IPS DF 6.9 (cell line): ENCODE measurements at places on chromosomes 7 and 10.

DNA sequence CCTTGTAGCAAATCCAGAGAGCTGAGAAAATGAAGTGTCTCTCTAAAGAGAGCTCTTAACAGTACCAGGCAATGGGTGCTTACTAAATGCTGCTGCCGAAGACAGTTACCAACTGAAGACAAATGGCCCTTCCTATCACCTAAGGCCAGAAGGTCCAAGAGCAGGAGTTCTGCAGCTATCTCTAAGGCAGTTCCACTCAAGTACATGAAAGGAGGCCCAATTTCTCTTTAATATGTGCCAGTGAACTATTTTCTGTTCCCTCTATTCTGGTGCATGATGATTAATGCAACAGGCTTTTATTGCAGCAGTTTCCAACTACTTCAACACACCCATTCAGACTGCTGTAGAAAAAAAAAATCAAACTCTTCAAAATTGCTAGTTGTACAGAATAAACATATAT is 122.5 kb downstream of the SLC25A13 start:
- no peak for DNase-seq

DNA sequence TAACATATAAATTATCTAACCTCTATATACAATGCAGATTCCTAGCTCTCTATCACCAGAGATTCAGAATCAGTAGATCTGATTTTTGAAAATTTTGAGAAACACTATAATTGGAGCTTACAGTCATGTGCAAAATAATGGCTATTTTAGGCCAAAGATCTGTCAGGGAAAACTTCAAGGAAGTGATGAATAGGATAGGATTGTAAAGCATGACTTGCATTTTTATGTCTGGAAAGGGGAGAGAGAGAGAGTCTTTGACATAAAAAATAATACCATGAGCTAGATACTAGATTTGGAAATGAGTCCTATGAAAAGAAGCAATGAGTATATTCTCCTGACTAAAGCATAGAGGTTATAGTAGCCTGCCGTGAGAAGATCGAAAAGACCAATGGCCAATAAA is 181.1 kb downstream of the SDHAF3 start:
- DNase-seq = no peak

DNA sequence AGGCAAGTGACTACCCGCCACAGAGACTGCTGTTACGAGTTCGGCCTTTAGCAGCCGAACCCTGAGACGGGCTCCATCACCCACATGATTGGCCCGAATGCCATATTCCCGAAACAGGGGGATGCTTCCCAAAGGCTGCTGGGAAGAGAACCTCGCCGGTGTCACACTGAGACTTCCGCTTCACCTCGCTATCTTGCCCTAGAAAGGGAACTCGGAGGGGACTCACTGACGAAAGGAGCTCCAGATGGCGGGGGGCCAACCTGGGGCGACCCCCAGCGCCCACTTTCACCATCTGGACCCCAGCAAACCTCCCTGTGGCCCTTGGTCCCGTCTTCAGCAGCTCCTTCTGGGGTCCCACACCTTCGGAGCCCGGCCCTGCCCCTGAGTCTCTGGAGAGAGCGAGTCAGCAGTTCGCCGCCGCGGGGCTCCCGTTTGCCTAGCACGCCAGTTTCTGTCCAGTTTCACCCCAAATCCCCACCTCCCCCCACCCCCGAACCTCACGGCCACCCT is 529 bp downstream of the HPS1 start:
- no peak for DNase-seq

- DNase-seq = peak; percentile 93
Observed at GRCh38 chr7:23474094-23474828, 4.0 kb upstream of the IGF2BP3 start.

DNA sequence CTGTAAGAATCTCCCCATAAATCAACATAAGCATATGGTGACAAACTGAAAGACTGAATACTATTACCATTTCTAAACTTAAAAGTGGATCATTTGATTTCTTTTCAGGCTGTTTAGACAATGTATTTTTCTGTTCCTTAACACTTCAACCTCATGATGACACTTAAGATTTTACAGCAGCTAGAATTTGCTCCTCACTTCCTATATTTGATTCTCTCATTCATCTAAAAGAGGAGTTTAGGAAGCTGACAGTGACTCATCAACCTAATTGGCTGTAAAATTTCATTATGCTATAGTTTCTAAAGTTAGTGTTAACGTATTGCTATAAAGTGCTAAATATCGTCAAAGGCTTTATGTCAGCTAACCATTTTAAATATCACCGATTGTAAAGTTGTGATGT is 478.7 kb downstream of the GRM8 start:
- no peak for DNase-seq

DNA sequence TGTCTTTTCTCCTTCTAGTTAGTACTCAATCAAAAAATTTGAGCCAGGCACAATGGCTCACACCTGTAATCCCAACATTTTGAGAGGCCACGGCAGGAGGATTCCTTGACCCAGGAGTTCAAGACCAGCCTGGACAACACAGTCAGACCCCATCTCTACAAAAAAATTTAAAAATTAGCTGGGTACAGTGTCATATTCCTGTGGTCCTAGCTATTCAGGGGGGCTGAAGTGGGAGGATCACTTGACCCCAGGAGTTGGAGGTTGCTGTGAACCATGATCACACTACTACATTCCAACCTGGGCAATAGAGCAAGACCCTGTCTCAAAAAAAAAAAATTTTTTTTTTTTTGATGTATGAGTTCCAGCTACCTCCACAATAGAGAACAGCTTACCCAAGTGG is 57.8 kb downstream of the SKIDA1 start:
- no peak for DNase-seq

DNA sequence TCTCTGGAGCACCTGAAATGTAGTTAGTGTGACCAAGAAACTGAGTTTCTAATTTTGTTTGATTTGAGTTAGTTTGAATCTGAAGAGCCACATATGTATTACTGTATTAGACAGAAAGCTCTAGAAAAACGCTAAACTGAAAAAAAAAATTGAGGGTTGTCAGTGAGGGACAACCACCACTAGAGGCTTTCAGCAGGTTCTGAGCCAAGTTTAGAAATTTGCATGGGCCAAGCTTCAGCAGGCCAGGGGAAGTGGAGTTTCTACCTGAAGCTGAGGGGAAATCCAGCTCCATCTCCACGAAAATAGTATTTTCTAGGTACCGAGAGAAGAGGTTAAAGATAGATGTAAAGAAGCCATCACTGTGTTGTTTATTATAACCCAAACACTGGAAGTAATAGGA is 77.9 kb upstream of the PLXNA4 start:
- no peak for DNase-seq

GRCh38 chr7:154744256-154744860 is 258.6 kb downstream of the PAXIP1 start:
- peak; percentile 13 for DNase-seq

- no peak for DNase-seq
Observed at GRCh38 chr10:25966844-25967243, 32.8 kb downstream of the MYO3A start.

DNA sequence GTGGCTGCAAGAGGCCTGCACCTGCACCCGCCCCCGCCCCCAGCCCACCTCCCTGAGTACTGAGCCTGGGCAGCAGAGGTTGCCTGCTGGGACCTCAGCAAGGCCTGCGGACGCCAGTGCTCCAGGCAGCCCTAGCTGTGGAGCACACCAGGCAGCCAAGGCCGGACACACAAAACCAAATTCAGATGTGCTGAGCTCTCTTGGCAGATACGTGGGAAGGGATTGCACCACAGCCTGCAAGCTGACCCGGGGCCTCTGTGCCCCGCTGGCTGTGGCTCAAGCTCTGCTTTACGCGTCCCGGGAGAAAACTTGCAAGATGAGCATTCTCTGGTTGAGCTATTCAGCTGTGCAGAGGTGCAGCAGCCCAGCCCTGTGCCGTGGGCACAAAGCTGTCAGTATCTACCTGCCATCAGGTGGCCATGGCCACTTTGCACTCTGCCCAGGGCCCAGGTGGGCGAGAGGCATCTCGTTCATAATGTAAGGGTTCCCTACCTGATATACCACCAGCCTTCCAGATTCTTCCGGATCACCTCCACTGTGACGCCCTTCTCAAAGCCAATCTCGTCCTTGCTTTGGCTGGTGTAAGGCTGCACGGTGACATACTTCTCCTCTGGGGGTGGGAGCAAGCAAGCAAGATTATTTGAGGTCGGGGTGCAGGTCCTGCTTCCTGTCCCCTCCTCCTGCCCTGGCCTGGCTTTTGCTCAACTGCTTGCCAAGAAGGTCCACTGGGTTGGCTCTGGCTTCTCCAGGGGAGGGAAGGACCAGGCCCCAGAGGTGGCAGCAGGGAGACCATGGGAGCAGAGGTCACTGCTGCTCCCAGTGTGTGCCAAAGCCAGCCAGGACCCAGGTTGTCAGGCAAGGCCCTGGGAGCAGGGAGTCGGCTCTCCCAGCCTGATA is 123.4 kb downstream of the NEURL1 start:
- no peak for DNase-seq

DNA sequence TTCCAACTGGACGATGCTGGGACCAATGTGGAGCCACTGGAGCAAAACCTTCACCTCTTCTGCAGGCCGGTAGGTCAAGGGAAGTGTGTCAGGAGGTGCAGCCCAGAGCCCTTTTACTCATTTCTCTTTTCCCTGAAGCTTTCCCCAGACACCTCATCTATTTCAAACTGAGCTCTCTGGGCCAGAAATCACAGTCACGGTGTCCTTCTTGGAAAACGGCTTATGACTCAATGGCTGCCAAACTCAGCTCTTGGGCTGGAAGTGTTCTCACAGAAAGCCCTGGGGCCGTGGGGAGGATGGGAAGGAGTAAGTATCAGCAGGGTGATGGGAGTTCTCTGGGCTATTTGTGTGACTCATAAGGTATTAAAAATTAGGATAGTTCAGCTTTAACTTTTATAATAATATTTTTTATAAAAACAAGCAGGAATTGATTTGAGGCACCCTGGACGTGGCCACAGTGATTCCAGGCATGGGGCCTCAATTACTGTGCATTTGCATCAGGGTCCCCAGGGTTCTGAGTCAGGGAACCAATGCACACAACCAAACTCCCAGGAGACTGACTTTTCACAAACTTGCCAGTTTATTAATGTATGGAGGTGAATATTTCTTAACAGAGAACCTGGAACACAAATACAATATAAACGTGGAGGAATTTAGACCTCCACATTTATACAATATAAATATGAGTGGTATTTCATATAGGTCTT is 187.4 kb upstream of the TMEM72 start:
- no peak for DNase-seq

DNA sequence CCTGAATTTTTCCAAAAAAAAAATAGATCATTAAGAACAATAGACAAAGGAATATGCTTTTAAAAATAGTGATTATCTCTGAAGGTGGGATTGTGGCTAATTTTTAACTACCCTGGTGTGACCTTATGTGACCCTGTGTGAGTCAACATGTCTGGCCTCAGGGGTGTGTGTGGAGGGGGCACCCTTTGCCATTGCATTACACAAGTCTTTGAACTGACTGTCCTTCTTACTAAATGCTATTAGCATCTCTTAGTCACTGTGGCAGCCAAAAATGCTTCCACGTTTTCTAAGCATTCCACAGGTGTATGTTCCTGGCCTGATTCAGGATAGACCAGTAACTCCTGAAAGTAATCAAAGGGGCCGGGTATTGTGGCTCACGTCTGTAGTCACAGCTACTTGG is 175.4 kb downstream of the MGMT start:
- DNase-seq = no peak

DNA sequence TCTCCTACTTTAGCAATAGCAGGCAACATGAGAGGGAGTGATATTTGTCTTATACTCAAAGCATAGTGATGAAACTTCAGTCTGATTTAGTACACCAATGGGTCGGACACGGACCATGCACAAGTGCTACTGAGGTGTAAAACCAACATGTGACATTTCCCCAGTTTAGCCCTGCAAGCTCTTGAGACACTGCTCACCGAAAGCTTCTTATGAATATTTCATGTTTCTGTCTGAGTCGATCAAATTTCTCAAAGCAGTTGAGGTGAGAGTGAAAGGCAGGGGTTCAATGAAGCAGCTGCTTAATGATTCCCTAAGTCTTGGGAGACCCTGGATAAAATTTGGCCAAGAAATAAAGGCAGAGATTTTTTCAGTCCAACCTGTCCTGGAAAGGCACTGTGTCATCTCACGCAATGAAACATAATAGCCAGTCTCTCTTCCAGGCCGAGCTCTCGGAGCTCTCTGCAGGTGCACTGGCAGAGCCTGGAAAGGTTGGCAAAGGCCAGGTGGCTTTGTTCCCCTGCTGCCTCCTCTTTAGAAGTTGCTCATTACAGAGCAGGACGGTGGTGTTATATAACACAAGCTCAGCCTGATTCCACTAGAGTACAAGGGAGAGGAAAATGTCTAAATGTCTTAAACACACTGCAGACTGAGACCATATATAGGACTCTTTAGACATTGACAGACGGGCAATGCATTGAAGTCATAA is 33.9 kb upstream of the XPNPEP1 start:
- no peak for DNase-seq

DNA sequence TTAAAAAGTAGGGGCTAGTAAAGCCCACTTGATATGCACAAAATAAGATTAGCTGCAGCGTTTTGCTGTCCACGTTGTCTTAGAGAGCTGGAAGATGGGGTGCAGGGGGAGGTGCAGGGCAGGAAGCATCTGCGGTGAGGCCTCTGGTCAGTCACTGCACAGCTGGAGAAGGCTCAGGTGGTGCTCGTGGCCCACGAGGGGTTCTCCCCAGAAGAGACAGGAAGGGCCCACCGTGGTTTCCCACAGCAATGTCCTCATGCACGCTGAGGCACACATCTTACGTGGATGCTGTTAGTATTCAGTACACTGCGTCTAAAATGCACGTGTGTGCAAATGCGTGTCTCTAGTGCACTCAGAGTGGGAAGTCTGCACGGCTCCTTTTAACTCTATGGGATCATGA is 582.1 kb downstream of the PTPRN2 start:
- DNase-seq = no peak

GRCh38 chr10:408236-408635 is 273.0 kb downstream of the ZMYND11 start:
- no peak for DNase-seq

DNA sequence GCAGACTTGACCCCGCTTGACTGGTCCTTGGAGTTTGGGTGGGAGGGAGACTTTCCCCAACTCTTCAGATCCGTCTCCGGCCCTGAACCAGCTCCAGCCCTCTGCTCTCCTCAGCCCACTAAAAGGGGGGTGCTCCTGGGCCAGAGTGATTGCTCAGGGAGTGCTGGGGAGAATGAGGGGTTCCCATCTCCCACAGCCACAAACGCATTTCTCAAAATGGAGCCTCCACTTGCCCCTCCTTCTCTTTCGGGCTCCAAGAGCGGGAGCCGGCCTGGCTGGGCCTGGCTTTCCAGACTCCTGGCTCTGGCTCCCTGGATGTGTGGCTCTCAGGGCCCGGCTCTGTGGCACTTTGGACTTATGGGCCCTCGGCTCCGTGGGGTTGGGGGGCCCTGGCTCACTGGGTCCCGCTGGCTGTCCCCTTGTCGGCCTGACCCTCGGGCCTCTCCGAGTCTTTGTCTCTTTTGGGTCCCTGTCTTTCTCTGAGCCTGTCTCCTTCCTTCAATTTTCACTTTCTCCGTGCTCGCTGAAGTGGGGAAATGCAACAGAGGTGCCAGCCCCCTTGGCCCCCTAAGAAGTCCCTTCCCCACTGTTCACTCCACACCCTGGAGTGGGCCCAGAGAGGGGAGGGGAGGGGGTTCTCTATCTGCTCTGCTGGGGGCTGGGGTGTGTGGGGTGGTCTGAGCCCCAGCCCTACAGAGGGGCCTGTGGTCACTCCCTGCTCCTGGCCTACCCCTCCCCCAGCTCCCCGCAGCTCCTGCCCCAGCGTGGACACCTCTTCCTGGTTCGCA is 713 bp downstream of the LZTS2 start:
- DNase-seq = no peak

- DNase-seq = no peak
Observed at GRCh38 chr10:45373003-45373575, 927 bp upstream of the ALOX5 start.
